Activated naive CD4-positive, alpha-beta T cell treated with anti-CD3 and anti-CD28 coated beads, Interleukin-2, amount 10 ng/mL, durations not matched to agents 7 days and 5 days (primary cell): ENCODE measurements at places on chromosomes 2 and 18.

- DNase-seq = no peak
Measured at GRCh38 chr2:71674158-71674851, 220.9 kb downstream of the DYSF start.

DNA sequence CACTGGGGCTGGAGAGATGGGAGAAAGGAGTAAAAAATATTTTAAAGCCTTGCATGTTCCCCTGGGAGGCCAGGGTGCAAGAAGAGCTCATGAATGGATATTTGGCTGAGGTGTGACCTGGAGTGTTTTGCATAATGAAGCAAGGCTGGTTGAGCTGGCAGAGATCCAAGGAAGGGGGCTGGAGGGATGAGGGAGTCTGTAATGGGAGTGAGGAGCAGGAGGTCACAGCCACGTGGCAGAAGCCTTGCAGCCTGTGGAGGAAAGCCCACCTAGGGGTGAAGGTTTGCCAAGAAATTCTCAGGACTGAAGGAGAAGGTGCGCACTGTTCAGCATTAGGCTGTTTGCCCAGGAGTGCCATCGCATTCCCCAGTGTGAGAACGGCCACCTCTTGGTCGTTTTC, 40.3 kb upstream of the ATP8B1 start:
- DNase-seq = no peak

GRCh38 chr18:48023334-48024008, 93.0 kb upstream of the SMAD2 start:
- DNase-seq = peak; percentile 35

DNA sequence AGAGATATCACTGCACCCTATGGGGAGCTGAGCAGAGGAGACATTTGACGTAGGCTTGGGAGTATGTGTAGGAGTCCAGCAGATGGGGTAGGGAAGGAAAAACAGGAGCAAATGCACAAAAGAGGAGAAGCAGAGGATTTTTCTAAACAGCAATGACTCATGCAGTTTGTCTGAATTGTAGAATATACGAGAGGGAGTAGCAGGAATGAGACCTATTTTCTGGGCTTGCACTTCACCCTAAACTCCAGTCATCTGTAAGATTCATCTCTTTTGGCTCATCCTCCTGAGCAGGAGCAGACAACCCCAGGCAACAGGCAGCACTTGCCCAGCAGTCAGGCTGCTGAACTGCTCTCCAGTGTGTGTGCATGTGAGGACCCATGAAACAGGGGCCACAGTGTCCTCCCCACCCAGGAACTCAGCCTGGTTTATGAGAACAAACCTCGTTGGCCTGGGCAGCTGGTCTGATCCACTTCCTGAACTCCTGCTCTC, 100.2 kb upstream of the CDC42EP3 start:
- no peak for DNase-seq

GRCh38 chr2:202064171-202064880, 8.7 kb upstream of the KIAA2012 start:
- DNase-seq = no peak

- DNase-seq = no peak
Measured at GRCh38 chr2:221289389-221289788, 282.7 kb downstream of the EPHA4 start.

DNA sequence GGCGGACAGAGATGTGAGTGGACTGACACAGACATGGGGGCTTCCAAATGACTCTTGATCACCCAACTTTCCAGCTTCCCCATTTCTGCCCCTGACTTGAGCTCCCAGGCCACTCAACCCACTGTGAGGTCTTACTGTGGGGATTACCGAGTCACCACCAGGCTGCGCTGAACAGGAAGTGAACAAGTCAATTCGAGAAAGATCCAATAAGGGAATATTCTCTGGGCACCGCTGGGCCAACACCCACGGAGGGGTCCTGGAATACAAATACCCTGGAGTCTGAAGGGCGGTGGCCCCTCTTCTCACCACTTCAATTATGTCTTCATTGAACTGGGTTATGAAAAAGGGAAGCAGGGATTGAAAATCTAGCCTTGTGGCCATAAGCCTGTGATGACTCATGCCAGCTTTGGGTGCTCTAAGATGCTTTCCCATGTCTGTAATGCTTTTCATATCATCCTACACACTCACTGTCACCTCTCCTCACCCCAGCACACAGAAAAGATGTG, 37.7 kb downstream of the BCL11A start:
- no peak for DNase-seq

- DNase-seq = no peak
Measured at GRCh38 chr2:147273106-147273505, 571.7 kb upstream of the ACVR2A start.
